Effector CD4-positive, alpha-beta T cell (primary cell): ENCODE measurements at places on chromosomes 3 and 15.

DNA sequence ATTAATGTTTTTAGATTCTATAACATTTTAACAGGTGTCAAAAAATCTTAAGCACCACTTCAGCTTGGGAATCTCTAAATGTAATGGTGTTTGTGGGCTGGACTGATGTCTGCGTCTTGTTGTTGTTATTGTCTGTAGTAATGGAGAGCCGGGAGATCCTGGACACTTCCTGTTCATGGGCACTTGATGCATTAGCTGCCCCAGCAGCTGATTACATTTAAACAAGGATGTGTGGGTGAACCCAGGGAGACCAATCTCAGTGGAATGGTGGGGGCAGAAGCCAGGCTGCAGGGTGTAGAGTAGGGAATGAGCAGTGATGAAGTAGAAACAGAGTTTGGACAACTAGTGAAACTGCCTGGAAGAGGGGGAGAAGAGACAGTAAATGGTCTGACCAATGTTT, 7.8 kb downstream of the CCR5AS start:
- no peak for DNase-seq

GRCh38 chr3:156742401-156742800, 68.0 kb downstream of the TIPARP start:
- DNase-seq, result no peak

DNA sequence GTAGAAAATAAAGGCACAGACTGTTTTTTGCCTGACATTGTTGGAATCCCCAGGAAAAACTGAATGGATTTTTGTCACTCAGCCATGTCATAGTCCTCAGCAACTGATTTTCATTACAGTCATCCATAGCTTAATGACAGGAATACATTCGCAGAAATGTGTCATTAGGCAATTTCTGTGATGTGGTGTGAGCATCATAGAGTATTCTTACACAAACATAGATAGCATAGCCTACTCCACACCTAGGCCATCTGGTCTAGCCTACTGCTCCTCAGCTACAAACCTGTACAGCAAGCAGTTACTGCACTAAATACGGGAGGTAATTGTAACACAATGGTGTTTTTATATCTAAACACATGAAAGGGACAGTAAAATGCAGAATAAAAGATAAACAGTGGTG, 34.4 kb upstream of the FBN1 start:
- no peak for DNase-seq

DNA sequence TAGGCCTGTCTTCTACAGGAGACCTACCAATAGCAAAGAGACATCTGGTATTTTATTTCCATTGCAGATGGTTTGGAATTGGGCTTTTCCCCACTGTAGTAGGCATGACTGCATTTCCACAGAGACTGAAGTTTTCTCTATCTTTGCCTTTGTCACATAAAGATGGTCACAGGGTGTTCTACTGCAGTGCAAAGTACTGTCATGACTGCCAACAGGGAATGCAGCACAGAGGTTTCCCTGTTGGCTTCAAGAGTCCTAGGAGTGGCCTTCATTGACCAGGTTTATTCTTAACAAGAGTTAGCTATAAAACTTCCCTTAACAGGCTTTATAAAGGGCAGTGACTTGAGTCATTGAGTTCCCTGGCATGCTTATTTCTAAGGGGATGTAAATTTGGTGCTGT, 36.8 kb upstream of the TM4SF4 start:
- DNase-seq, result no peak

DNA sequence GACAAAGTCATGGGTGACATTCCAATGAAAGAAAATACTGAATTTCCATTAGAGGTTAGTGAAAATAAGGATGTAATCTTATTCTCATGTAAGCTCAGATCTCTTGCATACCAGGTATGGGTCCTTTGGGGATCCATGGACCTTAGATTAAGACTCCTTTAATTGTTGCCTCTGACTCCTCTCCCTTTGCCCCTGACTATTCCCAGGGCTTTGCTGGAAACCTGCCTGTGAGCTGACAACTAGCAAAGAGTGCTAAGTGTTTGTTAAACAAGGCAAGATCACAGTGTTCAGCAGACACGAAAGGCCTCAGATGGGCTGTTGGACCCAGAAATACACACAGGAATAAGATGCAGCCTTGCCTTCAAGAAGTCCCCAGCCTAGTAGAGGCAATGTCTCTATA, 32.1 kb downstream of the ACKR2 start:
- no peak for DNase-seq

DNA sequence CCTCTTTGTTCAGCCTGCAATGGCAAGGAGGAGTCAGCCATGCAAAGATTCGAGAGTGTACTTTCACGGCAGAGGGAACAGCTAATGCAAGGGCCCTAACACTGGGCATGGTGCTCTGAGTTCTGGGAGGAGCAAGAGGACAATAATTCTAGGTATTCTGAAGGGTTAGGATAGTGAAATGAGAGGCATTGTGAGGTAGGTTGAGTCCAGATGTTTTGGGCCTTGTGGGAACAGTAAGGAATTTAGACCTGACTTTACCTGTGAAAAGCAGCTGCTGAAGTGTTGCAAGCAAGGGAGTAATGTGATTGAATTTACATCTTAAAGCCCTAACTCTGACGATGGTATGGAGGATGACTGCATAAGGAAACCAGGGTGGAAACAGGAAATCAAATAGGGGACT, 211.6 kb downstream of the CNTN3 start:
- DNase-seq, result no peak

GRCh38 chr15:70156671-70157271, 59.1 kb upstream of the TLE3 start:
- no peak for DNase-seq

DNA sequence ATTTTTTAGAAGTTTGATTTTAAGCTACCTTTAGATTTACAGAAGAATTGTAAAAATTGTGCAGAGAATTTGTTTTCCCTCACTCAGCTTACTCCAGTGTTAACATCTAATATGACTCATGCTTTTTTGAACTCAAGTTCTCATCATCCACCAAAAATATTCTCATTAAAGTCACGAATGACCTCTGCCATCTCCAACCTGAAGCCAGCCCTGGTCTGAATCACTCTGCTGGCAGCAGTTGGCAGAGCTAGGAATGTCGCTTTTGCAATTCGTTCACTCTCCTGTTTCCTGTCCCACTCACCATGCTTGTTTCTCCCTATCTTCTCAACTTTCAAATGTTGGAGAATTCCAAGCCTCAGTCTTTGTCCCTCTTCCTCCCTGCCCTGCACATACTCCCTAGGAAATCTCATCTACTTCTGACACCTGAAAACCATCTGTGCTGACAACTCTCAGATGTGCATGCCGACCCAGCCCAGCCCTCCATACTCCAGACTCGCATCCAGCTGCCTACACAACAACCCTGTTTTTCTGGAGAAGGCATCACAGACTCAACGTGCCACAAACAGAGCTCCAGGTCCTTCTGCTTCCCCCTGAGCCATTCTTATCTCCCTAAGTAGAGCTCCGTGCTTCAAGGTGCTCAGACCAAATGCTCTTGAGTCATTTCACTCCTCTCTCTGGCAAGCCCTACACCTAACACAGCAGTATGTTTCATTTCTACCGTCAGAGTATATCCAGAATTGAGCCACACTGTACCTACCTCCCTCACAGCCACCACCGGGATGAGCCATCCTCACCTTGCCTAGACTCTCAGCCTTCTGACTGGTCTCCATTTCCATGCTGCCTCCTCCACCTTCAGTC, 24.9 kb downstream of the PRR23E start:
- no peak for DNase-seq

GRCh38 chr3:139121513-139122220, 77.0 kb upstream of the PRR23C start:
- no peak for DNase-seq

GRCh38 chr3:126746395-126747177, 42.5 kb downstream of the CHCHD6 start:
- no peak for DNase-seq

DNA sequence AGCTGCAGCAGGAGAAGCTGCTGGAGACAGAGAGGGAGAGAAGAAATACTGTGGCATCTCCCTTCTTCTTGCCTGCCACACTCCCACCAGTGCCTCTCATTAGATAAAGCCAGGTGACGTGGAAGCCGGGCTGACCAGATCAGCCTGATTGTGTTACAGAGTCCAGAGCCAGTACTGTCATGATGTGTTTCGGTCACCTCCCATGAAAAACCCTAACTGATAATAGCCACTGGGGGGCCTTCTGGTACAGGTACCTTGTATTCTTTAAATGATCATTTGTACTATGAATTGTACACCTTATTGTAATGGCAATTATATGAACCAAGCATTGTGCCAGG, 125.8 kb upstream of the TMEM108 start:
- DNase-seq, result no peak

GRCh38 chr3:107643038-107643883, 120.5 kb downstream of the BBX start:
- DNase-seq, result no peak

DNA sequence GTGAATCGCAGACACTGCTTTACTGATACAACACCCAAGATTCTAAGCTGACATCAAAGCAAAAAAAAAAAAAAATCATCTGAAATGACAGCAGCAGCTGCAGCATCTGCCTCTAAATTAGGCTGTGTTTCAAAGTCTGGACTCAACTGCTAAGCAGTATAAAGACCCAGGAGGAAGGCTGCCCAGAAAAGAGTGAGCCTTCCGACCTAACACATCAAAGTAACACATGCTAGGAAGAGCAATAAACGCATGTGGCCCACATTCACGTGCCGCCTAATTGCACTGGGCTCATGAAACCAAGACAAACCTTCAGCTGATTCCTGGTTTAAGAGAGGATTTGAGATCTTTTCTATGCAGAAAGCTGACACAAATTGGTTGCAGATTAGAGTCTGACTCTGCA, 317.1 kb downstream of the ZIC4 start:
- DNase-seq, result no peak

DNA sequence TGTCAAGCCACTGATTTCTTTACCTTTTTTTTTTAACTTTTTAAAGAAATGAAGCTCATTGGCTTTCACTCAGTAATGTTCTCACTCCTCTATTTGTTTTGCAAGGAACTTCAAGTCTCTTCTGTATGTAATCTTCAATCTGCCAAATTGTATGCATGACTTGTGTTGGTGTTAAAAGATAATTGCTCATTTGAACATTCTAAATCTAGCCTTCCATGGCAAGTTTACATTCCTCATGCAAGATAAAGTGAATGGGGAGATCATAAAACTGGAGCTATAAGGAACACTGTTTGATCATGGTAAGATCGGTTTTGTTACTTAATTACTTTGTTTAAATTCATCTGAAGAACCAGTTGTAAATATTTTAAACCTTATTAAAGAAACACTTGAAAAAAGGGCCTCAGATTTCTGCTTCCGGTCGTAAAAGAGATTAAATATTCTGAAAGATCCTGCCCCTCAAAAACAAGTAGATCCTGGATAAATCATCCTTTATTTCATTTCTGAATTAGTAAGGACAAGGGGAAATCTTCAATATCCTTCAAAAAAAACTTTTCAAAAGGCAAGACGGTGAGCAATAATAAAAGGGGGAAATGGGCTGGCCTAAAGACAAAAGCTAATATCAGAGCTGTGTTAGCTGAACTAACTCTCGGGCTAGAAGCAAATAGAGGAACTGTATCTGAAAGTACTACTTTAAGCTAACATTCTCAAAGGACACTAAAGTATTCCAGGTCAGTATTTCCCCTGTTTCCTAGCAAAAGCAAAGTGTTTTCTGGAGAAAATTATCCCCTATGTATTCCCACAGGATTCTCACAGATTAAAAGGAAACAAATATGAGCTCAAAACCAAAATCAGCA, 107.0 kb upstream of the ATP11B start:
- no peak for DNase-seq

DNA sequence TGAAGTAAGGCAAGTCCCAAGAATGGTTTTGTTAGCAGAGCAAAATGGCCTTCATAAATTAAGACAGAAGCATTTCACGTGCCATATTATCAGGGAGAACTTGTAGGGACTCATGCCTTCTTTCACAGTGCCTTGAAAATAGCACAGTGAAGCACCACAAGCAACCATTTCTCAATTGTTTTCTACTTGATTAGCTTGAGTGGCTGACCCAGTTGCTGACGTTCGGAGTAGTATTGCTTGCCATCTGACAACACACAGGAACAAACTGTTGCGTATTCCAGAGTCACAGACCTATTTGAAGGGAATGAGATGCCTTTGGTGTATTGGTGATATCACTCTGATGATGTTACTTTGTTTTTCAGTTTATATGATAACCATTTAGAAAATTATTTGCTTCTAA, 3.0 kb upstream of the C3orf52 start:
- no peak for DNase-seq

DNA sequence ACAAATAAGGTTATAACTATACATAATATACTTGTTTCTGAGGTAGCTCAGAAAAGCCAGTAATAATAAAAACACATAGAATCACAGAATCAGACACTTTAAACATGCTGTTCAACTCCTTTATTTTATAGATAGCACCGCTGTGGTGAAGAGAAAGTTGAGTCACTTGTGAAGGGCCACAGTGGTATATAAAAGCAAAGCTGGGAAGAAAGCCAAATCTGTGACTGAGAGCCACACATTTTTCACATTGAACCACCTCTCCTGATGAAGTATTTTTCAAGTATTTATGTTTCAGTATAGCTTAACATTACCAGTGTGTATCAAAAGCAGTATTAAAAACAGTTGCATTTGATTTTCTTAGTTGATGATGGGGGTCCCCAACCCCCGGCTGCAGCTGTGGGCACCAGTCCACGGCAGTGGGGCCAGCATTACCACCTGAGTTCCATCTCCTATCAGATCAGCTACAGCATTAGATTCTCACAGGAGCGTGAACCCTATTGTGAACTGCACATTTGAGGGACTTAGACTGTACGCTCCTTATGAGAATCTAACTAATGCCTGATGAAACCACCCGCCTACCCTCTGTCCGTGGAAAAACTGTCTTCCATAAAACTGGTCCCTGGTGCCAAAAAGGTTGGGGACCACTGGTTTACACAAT, 46.2 kb downstream of the TBL1XR1 start:
- DNase-seq, result no peak

GRCh38 chr3:177474652-177475355, 277.5 kb upstream of the TBL1XR1 start:
- DNase-seq, result no peak

DNA sequence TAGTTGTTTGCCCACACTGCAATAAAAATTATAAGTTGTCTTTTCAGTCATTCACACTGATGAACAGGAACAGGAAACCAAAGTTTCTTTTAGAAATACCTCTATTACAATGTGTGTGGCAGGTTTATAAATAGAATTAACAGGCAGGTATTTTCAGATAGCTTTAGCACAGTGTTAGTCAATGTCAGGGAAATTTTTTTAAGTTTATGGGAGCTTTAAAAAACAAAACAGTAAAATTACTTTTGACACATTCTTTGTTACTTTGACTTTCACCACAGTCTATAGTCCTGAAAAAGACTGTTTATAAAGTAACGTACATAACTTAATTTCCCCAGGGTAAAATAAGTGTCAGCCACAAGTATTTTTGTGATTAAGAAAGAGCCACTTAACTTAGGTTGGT, 38.1 kb downstream of the SERPINI1 start:
- DNase-seq, result no peak

GRCh38 chr3:66299891-66300290, 79.1 kb downstream of the SLC25A26 start:
- DNase-seq, result no peak

DNA sequence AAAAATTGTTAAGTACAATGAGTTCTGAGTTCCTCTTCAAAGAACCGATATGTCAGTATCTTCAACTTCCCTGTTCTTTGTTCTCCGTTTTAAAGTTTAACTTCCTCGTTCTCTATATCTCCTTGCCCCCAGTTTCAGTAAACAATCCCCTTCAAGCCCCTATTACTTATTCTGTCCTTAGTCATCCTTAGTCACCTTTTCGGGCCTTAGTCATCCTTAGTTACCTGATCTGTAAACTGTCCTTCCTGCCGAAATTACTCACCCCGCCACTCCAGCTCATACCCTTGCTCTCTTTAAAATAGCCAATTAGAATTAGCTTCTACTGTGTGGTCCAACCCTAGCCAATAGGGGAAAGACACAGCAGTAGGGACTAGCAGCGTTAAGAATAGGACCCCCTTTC, 1165.6 kb downstream of the NSUN3 start:
- no peak for DNase-seq

GRCh38 chr15:45804028-45804427, 169.2 kb downstream of the SQOR start:
- DNase-seq, result no peak
